ENCODE measurements at places on chromosomes 7 and 10.

GRCh38 chr10:128632694-128633093, 506.5 kb upstream of the MKI67 start:
- no peak for DNase-seq

- no peak for DNase-seq
These were observed 10.4 kb upstream of the TRIM8 start for GRCh38 chr10:102633848-102634247.

DNA sequence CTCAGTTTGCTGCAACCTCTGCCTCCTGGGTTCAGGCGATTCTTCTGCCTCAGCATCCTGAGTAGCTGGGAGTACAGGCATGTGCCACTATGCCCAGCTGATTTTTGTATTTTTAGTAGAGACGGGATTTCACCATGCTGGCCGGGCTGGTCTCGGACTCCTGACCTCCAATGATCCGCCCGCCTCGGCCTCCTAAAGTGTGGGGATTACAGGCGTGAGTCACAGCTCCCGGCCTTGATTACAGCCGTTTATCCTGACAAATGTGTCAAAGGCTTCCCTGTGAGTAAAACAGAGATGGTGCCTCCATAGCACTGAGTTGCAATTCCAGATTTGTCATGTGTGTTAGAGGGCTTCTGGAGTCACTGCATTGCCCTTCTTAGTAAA, 273.7 kb downstream of the CCDC3 start:
- DNase-seq = no peak

DNA sequence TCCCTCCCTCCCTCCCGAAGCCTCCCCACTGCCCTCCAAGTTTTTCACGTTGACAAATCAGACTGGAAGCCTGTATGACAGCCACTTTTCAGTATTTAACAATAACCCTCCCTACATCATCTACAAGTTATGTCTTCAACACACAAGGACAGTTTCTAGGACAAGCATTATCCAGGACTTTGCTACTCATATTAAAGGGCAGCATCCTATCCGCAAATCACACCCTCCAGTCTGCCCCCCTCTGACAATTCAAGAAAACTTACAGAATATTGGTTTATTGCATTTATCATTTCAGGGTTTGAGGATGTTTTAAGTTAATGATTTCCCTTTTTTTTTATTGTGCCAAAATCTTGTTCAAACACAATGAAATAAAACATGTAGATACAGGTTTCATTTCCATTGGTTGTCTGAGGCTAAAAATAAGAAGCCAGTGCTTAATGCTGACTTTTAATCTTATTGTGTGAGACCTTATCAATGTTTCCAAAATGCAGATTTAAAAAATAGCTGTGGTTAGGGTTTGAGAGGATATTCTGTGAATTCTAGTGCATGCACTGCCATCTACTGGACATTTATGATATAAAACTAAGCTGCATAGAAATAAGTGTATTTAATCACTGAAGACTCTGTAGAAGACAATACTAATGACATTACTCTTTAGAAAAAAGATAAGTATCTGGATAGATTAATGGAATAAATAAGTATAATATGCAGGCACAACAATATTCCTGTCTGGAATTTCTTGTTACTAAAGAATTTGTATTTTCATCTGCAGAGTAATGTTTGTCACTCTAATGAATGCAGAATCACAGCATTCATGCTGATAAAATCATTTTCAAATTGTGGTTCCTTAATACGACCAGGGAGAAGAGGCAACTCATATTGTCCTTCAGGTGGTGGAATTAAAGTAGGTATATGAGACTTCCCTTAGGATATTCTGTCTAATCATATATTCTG, 64.1 kb downstream of the CAV1 start:
- DNase-seq = no peak

DNA sequence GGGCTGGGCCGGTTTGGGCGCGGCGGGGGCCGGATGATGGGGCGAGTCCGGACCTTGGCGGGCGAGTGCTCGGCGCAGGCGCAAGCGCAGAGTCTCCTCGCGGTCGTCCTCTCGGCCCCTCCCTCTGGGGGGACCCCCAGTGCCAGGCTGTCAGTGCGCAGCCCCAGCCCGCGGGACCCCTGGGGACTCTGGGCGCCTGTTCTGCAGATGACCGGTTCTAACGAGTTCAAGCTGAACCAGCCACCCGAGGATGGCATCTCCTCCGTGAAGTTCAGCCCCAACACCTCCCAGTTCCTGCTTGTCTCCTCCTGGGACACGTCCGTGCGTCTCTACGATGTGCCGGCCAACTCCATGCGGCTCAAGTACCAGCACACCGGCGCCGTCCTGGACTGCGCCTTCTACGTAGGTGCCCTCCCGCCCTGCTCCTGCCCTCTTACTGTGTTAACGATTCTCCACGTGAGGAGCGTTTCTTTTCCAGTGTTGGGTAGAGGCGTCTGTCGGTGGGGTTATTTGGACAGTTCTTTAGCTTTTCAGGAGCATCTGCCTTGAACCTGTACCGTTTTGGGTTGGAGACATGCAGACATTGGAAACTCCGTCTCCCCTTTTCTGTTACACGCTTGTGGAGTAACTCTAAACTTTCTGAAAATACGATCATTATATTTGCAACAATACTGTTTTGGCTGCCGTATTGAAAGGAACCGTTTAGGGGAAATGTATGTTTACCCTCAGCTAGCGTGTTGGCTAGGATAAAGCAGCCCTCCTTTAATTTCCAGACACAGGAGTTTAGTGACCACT, 706 bp downstream of the BUB3 start:
- no peak for DNase-seq

- no peak for DNase-seq
These were observed 9.7 kb downstream of the STAMBPL1 start for GRCh38 chr10:88889559-88890337.

- DNase-seq = no peak
These were observed 60.4 kb downstream of the ARMH3 start for GRCh38 chr10:101995451-101996063.

GRCh38 chr10:98790817-98791216, 344.1 kb upstream of the HPS1 start:
- DNase-seq = no peak

GRCh38 chr7:121945480-121946236, 72.7 kb downstream of the PTPRZ1 start:
- no peak for DNase-seq

- no peak for DNase-seq
These were observed 67.6 kb upstream of the ZNF800 start for GRCh38 chr7:127460077-127460476.

DNA sequence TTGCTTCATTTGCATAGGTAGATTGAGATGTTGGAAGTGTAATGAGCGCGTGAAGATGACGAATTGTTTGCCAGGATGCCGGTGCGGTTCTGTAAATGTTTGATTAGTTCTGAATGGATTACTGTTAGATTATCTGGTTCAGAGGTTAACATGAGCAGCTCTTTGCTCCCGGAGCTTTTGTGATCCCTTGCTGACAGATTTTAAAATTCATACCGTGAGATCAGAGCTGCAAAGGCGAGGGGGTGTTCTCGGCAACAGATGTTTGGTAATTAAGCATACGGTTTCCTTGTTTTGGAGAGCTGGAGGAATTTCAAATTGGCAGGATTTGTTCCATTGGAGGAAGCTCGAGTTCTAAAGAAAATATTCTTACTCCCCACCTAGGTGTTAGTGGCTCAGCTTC, 237.8 kb upstream of the GPR26 start:
- no peak for DNase-seq

GRCh38 chr10:28721318-28721951, 44.1 kb downstream of the BAMBI start:
- no peak for DNase-seq

DNA sequence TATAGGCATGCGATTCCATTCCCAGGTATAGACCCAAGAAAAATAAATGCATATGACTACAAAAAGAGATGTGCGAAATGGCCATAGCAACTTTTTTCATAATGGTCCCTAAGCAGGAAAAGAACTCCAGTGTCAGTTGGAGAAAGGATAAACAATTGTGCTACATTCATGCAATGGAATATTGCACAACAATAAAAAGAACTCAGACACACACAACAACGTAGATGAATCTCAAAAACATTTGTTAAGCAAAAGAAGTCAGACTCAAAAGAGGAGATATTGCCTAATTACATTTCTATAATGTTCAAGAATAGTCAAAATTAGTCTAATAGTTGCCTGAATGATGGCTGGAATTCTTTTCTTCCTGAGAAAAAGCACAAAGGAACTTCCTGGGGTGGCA, 141.1 kb upstream of the GLI3 start:
- DNase-seq = no peak

DNA sequence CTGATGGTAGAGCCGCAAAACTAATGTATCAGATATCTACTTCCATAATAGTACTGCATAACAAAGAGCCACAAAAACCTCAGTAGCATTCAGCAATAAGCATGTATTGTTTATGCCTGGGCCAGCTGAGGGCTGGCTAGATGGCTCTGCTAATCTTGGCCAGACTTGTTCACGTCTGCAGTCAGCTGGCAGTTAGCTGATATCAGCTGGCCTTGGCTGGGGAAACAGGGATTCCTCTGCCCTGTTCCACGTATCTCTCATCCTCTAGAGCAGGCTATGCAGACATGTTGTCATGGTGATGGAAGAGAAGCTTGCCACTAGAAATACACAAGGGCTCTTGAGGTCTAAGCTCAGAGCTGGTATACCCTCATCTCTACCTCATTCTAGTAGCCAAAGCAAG, 62.9 kb downstream of the GRM8 start:
- no peak for DNase-seq

DNA sequence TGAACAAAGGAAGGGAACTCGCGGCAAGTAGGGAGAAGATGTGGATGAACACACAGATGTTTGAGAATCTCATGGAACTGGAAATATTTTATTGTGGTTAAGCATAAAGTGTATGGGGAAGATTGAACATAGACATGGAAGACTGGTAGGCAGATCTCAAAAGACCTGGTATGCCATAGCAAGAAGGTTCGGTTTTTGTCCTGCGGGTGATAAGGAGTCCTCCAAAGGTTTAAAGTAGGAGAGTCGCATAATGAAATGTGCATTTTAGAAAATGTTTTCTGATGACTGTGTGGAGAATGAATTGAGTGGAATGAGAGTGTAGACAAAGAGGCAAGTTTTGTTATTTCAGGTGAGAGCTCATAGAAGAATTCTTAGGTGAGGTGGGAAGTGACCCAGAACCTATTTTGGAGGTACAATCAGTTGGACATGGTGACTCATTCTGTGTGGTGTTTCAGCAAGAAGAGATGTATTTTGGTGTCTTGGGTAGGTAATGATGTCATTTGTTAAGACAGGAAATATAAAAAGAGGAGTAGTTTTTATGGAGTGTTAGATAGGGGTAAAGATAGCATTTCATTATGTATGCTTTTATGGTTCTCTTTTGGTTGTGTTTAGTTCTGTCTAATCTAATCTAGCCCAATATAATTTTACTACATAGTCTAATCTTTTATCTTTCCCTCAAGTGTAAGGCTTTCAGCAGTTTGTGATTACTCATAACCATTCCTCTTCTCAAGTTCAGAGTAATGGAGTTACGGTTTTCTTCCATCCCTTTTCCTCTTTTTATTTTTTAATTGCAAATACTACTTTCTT, 239.2 kb downstream of the EXOC4 start:
- DNase-seq = no peak

- no peak for DNase-seq
These were observed 39.2 kb downstream of the EEPD1 start for GRCh38 chr7:36192053-36192824.

- DNase-seq = no peak
These were observed 340.3 kb downstream of the CXCL12 start for GRCh38 chr10:44044549-44044948.

DNA sequence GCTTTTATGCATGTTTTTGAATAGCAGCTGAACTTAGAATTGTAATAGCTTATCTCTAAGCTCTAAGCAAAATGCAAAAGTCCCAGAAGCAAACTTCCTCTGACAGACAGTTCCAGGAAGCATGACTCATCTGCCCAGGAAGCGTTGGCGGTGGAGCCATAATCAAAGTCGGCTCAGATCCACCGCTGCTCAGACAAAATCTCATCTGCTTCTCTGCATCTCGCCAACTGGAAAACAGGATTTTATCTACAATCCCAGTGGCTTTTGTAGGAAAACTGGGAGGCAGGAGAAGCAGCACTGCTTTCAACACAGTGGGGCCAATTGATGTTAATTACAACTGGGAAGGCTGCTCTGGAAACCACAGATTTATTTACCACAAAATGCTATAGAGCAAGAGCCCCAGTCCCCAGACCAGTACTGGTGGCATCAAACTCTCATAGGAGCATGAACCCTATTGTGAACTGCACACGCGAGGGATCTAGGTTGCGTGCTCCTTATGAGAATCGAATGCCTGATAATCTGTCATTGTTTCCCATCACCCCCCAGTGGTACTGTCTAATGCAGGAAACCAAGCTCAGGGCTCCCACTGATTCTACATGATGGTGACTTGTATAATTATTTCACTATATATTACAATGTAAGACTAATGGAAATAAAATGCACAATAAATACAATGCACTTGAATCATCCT, 99.9 kb downstream of the CUBN start:
- DNase-seq = peak; percentile 84

- no peak for DNase-seq
These were observed 12.3 kb downstream of the STAMBPL1 start for GRCh38 chr10:88892222-88892967.

- DNase-seq = no peak
These were observed 9.7 kb upstream of the TARP start for GRCh38 chr7:38283107-38283506.

DNA sequence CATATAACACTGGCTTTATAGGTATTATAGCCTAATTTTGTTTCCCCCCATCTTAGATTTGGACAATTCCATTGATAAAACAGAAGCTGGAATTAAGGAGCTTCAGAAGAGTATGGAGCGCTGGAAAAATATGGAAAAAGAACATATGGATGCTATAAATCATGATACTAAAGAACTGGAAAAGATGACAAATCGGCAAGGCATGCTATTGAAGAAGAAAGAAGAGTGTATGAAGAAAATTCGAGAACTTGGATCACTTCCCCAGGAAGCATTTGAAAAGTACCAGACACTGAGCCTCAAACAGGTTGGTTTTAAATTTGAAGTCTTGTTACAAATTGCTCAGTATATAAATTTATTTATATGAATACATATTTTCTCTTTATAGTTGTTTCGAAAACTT, 34.1 kb downstream of the SMC3 start:
- DNase-seq = no peak

GRCh38 chr7:56105508-56105907, 768 bp downstream of the CHCHD2 start:
- DNase-seq = peak; percentile 24

DNA sequence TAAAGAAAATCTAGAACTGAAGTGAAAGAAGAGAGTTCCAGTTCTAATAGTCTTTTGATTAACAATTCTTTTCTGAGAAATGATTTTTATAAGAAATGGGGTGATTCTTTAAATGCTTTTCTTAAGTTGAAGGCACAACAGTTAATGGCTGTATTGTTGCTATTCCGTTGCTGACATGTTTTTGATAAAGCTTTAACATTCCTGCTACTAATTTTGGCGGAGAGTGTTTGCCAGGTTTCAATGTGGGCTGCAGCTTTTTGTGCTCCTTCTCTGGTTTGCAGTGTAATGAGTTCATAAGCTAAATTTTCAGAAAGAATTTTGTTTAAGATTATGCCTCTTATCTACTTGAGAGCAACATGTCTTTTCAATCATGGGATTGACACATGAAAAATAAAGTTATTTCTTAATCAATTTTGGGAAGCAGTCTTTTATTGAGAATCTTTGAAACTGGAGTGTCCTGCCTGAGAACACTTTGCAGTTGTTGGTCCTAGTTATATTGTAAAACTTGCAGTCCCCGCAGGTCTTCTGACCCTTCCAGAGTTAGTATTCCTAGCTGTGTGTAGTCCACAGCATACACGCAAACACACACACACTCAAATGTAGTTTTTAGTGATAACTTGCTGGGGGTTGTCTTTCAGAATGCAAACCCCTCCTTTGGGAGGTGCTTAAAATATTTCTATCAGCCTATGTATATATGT, 56.7 kb downstream of the COL17A1 start:
- DNase-seq = no peak

Measured in activated CD8-positive, alpha-beta memory T cell treated with anti-CD3 and anti-CD28 coated beads, Interleukin-2, amount 50 U/mL, for 4 hours (primary cell).